ENCODE measurements at places on chromosomes 3 and 15.

DNA sequence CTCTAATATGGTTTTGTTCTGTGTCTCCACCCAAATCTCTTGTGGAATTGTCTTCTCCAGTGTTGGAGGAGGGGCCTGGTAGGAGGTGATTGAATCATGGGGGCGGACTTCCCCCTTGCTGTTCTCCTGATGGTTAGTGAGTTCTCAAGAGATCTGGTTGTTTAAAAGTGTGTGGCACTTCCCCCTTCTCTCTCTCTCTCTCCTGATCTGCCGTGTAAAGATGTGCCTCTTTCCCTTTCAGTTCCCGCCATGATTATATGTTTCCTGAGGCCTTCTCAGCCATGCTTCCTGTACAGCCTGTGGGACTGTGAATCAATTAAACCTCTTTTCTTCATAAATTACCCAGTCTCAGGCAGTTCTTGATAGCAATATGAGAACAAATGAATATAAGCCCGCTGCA lies 33.1 kb downstream of the RETNLB start:
- no peak for DNase-seq

GRCh38 chr3:182220013-182220412 lies 508.3 kb downstream of the SOX2 start:
- no peak for DNase-seq

GRCh38 chr3:36164400-36164799 lies 215.9 kb upstream of the STAC start:
- DNase-seq: no peak

GRCh38 chr3:30768703-30769550 lies 125.5 kb downstream of the GADL1 start:
- peak; percentile 64 for DNase-seq

GRCh38 chr3:169255511-169255910 lies 408.0 kb downstream of the MECOM start:
- no peak for DNase-seq

- DNase-seq: no peak
Observed at GRCh38 chr15:25055356-25056068, 100.7 kb downstream of the SNRPN start.

DNA sequence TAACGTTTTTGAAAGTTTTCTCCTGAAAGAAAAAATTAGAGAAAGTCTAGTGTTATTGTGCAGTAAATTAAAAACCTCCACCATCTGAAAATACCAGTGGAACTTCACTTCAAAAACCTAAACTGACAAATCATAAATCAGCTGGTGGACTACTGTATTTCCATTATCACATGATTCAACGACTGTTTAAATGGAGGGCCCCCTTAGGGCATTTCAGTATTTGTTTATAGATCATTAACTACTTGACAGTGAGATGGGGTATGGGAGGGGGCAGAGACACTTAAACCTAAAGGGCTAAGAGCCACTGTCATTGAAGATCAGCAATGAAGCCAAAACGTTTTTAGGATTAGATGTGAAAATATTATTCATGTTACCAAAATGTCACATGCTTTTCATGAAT lies 8.8 kb upstream of the C15orf61 start:
- no peak for DNase-seq

DNA sequence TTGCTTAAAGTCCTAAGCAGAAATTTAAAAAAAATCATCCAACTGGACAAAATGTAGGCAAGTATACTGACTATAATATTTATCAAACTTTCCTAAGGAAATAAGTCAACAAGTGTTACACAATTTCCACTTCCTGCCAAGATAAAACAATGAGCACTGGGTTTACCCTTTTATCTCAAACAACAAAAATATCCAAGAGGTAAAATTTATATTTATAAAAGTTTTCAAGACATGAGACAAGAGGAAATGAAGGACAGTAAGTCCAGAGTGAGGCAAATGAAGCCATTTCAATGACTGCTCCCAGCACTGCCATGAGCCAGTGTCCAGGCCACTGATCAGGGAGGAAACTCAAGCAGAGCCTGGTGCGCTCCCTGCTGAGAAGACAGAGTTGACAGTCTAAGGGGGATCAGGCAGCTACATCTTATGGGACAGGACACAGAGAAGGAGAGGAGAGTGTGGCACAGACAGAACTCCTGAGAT lies 439.4 kb downstream of the RAP2B start:
- no peak for DNase-seq

- no peak for DNase-seq
Observed at GRCh38 chr3:170826047-170826446, 43.9 kb downstream of the RPL22L1 start.

DNA sequence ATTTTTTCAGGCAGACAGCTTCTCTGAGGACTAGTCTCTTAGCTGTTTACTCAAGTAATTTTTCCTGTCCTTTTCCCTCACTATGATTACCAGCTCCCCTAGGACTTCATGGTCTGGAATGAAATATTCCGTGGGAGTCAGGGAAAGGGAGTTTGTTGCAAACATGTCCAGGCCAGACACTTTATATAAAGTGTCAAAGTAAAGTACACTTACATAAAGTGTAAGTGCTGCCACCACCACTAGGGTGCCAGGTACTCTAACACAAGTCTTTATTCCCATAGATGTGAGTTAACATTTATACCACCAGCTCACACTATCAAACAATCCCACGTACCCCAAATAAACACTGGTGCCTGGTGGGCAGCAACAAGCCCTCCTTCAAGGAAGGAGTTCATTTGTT lies 179.8 kb downstream of the SNRPN start:
- DNase-seq: no peak

GRCh38 chr15:39845582-39845981 lies 62.9 kb upstream of the FSIP1 start:
- DNase-seq: no peak

DNA sequence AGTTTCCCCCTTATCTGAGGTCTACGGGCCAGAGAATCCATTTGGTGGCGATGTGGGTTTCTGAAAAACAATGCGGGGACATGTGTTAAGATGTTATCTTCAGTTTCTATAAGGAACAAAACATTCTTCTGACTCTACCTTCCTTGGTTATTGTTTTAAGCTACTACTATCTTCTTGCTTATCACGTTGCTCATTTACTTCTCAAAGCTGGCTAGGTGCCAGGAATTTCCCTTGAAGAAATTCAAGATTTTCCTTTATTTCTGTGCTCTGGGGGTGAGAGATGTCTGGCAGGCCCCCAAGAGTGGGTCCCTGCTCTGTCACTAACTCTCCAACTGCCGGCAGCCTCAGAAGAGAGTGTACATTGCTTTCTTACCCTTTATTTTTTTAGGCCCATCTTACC lies 119.8 kb downstream of the RYR3 start:
- no peak for DNase-seq

DNA sequence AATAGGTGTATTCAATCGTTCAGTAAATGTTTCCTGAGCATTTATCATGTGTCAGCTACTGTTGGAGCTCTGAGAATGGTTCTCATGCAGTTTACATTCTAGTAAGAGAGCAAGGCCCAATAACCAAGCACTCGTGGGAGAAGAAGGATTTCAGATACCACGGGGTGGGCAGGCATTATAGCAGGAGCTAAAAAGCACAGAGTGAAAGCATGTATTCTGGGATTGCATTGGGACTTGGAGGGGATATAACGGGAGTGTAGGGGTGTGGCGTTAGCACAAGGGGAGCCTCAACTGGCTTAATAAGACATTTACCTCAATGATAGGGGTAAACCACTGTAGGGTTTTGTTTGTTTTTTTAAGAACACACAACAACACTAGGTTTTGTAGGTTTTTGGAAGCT lies 1.6 kb upstream of the SIAH2 start:
- DNase-seq: no peak

- no peak for DNase-seq
Observed at GRCh38 chr15:49242820-49243219, 72.8 kb downstream of the GALK2 start.

DNA sequence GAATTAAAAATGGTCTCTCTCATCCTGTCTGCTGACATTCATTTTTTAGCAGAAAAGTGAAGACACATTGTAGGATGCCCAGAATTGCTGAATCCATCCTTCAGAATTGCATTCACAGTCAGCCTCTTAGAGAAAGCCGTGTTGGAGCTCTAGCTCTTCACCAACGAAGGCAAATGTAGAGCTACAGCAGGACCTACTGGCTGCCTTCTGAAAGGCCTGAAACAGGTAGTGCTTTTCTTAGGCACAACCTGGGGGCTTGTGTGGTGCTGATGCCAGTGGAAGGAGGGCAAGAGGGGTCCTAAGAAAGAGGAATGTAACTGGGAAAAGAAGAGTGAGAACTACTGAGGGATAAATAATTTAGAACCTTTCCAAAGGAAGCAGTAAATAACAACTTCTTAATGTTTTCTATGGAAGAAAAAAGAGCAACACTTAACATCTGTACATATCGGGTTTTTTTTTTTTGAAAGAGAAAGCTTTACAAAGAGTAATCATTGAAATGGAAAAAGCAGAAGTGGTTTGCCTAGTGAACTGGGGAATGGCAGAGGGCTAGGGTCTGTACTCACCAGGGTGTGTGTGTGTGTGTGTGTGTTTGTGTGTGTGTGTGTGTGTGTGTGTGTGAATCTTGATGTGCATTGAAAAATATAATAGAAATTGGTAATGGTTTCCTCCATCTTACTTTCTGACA lies 297.8 kb downstream of the SATB1 start:
- no peak for DNase-seq

DNA sequence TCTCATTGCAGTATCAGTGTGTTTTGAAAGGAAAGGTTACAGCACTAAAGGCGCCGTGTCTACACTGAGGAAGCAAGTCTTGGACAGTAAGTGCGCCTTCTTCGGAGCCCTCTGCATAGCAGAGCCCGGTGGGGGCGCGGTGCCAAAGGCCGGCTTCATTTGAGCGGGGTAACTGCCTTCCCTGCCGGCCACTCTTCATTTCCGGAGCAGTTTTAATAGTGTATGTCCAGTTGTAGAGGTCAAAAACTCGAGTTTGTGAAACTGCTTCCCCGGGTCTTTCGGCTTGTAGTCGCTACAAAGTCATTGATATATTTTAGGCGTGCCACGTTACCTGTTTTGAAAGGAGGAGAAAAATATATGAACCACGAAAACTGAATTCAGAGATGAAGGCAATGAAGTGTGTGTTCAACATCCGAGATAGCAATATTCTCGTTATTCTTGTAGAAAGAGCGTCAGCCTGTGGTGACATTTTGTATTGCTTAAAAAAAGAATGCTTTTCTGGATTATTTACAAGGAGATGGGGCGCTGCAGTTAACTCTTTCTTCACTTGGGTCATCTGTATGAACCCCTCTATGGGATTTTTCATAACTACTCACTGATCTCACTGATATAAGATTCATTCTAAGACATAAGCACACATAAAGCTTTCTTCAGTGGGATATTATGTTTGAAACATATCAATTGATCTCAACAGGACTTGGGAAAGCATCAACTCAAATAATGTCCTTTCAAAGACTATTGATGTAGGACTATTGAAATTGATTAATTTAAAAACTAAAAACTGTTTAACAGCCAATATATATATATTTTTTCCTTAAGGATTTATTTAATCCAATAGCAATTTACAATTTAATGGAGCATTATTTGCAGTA lies 3.0 kb downstream of the ALCAM start:
- DNase-seq: peak; percentile 78

DNA sequence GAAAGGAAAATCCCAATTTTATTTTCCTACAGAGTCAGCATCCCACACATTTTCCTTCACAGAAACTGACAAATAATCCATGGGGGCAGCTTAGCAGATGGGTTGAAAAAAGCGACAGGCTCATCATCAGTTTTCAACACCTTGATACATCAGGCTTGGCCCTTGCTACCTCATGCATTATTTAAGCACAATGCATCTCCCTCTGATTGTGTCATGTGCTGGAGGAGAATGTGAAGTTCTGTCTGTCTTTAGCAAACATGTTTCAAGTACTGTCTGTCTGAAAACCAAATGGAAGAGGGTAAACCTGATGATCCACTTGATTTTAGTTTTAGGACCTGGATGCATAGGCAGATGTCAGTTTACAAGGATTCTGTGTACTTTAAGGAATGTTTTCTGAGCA lies 128.6 kb upstream of the ADAMTS9 start:
- DNase-seq: no peak

DNA sequence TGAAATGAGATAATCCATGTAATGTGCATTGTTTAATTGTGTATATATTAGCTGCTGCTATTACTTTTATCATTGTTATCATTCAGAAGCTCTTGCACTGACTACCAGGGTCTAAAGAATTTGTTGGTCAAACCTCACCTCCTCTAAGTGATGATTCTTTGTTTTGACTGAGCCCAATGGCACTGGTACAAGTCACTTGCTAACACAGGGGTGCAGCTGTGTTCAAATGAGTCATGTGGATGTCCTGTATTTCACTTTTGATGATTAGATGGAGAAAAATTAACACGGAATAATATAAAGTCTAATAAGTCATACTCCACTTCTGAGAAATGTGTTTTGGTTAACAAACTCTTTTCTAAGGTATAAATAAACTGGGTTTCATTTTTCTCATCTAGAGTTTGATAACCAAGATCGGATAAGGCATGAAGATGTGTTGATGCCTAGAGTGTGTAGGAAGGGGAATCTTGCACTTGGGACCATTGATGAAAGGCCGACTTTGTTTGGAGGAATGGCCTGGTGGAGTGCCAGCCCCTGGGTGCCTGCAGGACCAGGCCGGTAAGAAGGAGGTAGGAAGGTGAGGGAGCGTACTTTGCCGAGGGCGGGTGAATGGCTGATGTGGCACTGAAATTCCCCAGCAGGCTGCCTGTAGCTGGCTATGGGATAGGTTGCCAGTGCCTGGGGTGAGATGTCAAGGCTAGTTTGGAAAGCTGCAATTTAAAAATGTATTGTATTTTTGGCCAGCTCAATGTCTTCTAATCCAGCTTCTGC lies 244.7 kb upstream of the ZPLD1 start:
- no peak for DNase-seq

GRCh38 chr3:98328933-98329332 lies 24.7 kb upstream of the OR5K4 start:
- no peak for DNase-seq

DNA sequence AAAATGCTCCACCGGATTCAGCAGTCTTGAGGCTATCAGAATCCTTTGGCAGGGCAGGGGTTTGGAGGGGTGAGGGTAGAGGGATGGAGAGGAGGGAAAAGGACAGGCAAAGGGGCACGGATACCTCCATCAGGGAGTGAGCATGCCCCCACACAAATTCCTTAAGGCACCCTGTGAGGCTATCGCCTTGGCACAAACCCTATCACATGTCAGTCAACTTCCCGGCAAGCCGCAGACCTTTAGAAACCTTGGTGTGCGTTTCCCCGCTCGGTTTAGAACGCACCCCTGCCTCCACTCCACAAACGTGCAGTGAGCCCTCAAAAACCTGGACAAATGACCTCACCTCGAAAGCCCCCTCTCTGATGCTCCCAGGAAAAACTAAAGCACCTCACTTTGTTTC lies 422 bp upstream of the SETMAR start:
- no peak for DNase-seq

DNA sequence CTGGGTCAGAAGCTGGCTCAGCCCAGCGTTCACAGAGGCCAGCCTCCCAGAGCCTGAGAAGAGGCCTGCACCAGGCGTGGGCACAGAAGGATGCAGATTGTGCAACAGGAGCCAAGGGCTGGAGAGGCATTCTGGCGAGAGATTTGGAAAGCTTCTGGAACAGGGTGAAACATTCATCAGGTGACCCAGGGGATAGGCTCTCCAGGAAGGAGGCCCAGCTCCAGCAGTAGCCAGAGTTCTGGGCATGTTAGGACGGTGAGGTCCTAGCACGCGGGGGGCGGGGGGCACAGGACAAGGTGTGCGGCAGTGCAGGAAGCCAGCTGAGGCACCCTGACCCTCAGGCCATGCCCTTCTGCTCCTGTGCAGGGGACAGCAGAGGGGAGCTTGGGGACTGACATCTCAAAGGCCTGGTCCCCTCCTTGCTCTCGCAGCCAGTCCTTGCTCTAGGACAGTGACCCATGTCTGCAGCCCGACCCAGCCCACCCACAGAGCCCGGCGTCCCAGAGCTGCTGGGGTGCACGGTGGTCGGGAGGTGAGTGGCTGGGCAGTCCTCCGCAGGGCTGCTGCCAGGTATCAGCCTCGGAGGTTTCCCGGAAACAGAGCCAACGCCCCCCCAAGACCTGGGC lies 111.7 kb upstream of the KLF13 start:
- DNase-seq: no peak
